ENCODE measurements at places on chromosomes 2 and 18. TPM values are rescaled to one million over a fixed set of nuclear protein-coding genes. Genes with fewer than 3 reads are reported as not detected.
A peak's percentile ranks its signal among the peaks of the same experiment; 100 is the strongest.

COL4A3 gene
- 0.34 TPM for total RNA-seq

C1QL2 gene
- total RNA-seq = 0.14 TPM

BARD1 gene
- 29.1 TPM for total RNA-seq

SCN3A gene
- total RNA-seq = 4.7 TPM

- DNase-seq = no peak
Observed at GRCh38 chr2:97671526-97671925, 2.0 kb downstream of the C2orf92 start.

DNA sequence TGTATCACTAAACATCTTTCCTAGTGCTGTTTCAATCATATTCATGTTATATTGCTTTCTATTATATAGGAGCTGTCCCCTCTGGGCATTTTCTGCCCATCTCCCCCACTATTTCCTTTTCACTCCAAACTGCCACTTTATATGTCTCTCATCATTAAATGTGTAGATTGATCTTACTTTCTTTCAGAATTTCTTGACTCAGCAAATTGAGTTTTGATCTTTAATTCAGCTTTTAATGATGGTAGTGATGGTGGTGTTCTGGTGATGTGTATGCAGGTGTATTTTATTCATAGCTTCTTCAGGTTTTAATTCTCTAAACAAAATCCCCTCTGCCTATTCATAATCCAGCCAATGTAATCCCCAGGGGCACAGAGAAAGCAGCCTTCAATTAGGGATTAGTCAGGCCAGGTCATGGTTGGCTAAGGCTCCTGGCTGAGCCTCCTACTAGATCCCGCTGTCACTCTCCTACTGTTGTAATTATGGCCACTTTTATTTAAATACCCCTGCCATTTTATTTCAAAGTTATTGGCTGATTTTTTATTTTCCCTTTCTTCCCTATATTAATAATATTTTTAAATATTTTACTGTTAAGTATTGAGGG lies 325.4 kb downstream of the SPAG16 start:
- no peak for DNase-seq

DNA sequence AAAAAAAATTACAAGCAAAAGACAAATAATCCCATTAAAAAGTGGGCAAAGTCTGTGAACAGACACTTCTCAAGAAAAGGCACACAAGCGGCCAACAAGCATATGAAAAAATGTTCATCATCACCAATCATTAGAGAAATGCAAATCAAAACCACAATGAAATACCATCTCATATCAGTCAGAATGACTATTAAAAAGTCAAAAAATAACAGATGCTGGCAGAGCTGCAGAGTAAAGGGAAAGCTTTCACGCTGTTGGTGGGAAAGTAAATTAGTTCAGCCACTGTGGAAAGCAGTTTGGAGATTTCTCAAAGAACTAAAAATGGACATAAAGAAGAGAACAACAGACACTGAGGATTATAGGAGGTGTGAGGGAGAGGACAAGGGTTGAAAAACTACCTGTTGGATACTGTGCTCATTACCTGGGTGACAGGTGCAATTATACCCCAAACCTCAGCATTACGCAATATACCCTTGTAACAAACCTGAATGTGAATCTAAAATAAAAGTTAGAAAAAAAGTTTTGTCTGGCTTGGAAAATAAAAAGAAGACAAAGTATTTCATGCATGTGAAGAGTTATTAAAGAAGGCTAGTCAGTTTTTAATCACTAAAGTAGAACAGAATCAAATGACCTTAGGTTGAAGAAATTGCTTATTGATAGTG lies 8.7 kb upstream of the ACSL3 start:
- no peak for DNase-seq

DNA sequence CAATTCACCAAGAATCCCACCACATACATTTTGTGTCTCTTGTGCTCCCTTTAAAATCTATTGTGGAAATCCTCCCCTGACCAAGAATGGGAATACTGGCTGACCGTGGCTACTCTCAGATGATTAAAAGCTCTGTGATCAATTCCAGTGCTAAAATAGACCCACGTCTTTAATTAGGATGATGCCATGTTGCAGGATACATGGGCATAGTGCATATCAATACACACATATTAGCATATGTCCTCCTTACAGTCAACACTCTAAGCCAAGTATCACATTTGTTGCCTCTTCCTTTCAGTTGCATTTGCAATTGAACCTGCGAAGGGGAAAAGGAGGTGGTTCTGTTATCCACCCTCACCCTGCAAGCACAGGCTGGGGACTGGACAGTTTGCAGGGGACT lies 41.8 kb downstream of the SPP2 start:
- no peak for DNase-seq

DNA sequence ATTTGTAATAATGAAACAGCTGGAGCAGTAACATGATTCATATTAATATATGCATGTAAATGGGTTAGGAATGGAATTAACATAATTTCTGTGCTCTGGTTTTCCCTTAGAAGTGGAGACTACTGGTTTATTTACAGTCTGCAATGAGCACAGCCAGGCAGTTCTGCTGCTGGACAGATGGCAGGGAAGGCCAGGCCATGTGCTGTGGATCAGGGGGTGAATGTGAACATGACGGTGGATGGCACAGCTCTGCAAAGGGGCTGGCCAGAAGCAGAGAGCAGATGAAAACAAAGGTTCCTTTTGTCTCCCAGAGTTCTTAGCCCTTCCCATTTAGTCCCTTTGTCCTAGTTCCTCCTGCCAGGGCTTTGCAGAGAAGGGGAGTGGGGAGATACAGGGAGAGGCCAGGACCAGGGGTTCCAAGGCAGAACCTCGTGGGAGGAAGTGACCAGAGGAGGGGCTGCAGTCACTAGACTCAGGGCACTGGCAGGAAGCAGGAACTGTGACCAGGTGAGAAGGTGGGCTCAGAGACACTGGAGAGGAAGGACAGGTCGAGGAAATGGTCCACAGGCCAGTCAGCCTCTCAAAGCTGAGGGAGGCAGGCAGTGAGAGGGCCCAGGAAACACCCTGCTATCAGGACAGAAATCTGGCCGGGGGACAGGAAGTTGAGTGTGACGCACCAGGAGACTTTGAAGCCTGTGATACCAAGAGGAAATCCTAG lies 112.9 kb upstream of the ATP8B1 start:
- DNase-seq = no peak

DNA sequence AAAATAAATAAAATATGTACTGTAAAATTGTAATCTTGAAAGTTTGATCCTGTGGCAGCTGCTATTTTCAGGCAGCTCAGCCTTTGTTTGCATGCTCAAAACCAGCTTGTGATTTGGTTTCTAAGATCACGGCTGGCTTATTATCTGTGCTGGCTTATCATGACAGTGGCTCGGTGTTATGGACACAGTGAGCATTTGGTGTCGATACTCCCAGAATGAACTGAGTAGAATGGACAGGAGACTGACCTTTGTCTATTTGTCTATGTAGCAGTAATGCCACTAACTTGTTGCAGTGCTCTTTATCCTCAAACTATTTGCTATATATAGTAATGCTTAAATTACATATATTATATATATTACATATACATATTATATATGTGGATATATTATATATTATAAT lies 58.8 kb downstream of the NEDD4L start:
- DNase-seq = no peak

- DNase-seq = no peak
Observed at GRCh38 chr2:37389989-37390765, 45.7 kb downstream of the QPCT start.

GRCh38 chr2:42493468-42494354 lies at the start of gene KCNG3:
KCNG3 (minus strand) TSS chr2:42493982; CDS start chr2:42493501, 481 bp downstream.
- DNase-seq = peak; percentile 52

- no peak for DNase-seq
Observed at GRCh38 chr2:28054916-28055315, 164.4 kb downstream of the BABAM2 start.
